ENCODE measurements at places on chromosomes 2 and 18.

DNA sequence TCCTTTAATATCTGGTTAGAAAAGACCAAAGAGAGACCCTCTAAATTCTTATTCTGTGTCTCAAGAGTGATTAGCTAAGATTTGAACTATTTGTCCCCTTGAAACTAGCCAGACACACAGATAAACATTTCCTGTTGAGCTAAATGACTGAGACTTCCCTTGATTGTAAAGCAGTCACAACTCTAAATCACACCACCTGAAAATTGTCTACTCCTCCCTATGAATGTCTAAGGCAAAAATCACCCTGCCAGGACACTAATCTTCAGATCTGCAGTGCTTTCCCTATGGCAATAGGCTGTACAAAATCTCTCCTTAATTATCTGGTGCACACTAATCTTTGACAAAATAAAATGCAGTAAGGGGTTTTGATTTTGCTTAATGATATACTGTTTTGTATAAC is 200.5 kb upstream of the GULP1 start:
- DNase-seq, result no peak

DNA sequence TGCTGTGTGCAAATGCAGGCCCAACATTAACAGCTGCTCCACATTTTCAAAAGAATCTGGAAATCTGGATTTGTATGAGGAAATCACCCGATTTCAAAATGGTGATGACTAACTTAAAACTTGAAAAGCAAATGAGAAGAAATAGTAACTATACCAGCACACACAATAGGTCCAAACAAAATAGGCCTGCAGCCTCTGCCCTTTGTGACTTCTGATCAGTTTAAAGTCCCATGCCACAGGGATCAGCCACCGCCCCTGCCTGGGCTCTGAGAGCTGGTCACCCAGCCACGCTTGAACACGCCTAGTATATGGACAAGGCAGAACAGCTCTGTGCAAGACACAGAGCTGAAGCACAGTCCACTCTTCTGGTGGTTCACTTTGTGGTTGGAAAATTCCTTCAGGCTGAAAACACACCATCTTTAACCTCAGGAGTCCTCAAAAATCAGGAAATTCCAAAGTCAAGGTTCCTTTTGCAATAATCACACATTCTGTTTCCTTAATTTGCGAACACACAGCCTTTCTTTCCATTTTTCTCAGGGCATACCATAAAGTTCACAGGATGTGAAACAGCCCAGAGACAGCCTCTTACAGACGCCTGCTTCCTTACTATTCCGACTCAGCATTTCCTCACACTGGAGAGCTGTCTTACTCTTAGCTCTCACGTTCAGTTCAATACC is 150.1 kb upstream of the RIOK3 start:
- DNase-seq, result peak; percentile 85

DNA sequence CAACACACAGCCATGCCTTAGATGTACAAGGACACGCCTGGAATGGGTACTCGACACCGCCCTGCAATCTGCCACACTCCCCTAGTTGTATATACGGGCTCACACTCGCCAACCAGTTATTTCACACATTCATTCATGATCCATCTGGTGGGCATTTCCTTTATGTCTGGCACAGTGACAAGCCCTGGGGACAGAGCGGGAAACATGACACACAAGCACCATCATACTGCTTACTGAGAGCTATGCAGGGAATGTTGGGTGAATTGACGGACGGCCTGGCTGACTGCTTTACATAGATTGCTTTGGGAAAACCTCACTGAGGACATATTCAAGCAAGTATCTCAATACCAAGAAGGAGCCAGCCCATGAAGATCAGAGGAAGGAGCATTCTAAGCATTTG is 448.0 kb upstream of the SPRED2 start:
- peak; percentile 3 for DNase-seq

GRCh38 chr2:2389215-2389614 is 58.1 kb upstream of the MYT1L start:
- no peak for DNase-seq

DNA sequence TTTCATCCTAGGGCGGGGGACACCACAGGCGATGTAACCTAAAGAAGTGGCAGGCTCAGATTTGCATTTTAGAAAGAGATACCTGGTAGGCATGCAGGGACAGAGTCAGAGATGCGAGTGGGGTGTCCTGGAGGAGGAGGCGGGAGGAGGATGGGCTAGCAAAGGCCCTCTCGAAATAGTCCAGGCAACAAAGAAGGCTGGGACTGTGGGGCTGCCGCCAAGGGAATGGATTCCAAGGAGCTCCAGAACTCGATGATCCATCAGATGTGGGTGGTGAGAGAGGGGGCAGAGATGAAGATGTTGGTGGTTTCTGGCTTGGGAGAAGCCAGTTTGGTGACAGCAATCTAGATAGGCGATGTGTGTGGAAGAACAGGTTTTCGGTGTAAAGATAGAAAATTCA is 12.5 kb upstream of the INPP5D start:
- no peak for DNase-seq

DNA sequence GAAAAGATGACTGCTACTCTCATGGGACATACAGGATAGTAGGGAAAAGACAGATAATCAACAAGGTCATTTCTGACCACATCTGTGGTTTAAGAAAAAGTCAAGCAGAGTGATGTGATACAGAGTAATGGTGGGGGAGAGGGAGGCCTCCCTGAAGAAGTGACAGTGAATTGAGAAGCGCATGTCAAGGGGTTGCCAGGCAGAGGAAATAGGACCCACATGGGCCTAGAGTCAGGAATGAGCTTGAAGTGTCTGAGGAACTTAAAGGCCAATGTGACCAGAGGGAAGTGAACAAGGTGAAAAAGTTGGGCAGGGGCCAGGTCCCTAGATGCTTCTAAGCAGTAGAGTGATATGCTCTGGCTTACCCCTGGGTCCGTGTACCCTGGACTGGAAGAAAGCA is 113.5 kb upstream of the PPP1CB start:
- no peak for DNase-seq
